ENCODE measurements at places on chromosomes 7 and 10.

DNA sequence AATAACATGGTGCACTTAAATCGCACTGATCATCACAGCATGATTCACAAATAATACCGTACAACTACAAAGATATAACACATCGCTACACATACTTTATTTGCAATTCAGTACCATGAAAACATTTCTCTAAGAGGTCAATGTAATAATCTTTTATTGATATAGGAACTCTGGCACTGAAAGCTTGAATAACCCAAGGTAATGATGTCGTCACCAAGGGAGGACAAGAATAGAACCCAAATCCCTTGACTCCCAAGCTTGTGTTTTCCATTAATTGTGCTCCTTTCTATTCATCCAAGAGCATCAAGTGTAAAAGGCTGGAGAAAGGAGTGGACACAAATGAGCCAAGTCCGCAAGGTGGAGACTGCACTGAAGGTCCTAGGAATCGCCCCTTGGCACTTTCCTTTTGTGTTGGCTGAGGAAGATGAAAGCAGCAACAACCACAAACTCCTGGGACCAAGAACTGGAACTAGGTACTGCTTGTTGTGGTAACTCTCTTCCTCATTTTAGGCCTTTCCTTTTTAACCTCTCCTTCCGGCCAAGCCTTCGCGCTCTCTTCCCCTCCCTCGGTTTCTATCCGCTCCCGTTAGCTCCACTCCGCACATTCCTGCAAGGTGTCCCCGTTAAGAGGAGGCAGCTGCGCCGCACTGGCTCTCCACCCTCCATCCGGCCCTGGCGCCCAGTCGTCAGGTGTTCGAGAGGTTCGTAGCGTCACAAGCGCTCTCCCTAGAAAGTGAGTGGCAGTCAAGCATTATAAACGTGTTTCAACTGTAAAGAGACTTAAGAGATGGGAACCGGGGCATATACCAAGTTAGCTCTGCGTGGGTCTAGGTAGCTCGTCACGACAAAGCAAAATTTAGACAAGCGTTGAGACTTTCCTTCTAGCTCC, 1.0 kb upstream of the CBLL1 start:
- DNase-seq, result no peak

DNA sequence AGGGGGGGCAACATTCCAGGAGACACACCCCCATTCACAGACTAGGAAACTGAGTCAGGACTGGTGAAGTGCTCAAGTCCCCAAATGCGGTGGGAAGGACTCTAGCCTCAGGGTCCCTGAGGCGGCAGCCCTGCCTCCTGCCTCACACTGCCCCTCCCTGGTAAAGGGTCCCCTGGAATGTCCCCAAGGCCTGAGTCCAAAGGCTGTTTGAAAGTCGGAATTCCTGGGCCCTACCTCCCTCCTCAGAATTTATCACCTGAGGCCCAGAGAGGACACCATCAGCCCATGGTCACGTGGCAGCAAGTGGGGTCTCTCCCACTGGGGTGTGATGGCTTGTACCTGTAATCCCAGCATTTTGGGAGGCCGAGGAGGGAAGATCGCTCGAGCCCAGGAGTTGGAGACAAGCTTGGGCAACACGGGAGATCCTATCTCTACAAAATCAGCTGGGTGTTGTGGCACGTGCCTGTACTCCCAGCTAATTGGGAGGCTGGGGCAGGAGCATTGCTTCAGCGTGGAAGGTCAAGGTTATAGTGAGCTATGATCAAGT, 110.3 kb upstream of the TNRC18 start:
- no peak for DNase-seq

DNA sequence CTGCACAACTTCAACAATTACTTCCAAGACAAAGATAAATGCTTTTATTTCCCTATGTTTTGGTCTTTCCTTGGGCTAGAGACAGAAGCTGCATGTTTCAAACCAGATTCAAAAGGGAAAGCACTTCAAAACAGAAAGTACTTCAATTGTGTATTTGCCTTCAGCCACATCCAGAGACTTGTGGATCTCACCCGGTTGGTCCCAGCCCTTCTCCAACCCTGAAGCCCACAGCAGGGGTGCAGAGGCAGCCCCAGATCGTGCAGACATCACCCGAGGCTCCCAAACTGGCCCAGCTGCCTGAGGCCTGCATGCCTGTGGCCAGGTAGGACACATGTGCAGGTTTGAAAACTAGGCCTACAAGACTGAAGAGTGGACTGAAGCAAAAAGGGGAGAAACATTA, 80.8 kb downstream of the ALOX5 start:
- DNase-seq, result no peak

DNA sequence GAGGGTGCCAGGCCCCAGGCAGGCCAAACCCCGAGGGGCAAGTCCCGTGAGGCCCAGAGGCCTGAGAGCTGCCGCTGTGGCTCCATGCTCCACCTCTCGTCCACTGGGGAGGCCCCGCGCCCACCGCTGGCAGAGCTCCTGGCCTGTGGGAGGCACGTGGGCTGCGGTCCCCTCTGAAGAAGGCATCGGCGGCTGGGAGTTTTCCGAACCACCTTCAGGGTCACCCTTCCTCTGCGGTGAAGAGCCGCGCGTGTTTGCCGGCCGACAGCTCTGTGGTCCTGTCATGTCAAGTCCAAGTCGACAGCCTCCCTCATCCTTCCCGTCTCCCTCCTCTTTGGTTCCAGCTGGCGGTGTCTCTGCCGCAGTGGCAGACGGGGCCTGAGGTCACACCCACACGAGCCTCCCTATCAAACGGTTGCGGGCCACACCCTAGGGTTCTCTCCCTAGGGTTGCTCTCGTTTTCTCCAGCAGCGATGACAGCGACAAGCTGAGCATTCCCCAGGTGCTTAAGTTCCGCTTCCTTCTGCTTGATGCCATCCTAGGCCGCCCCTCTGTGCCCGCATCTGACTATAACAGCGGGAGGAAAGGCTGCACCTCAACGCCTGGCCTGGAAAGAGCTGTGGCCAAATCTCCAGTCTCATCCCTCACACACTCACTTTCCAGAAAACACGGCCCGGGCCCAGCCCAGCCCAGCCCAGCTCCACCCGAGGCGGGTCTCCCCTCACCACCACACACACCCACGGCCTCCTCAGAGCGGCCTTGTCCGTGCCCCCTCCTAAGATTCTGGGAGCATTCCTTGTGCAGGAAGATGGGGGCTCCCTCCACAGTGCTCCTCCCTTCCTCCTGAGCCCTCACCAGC, 185.0 kb downstream of the ELFN1 start:
- no peak for DNase-seq

GRCh38 chr7:80922253-80923049, 3.6 kb upstream of the SEMA3C start:
- DNase-seq, result no peak

DNA sequence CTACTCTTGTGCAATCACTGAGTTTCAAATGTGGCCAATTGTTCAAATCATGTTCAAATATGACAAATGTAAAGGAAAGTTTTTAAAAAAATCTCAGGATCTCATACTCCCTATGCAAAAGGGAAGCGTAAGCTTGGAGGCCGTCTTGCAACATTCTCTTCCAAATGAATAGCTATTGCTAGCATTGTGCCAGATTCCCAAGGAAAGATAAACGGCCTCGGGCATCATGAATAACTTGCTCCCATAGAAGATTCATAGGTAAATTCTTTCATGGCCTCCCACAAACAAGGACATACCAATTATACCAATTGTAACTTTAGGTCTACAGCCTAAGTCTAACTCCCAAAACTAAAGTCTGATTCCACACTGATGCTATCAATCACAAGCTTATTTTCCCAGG, 416.9 kb downstream of the THSD7A start:
- DNase-seq, result no peak

DNA sequence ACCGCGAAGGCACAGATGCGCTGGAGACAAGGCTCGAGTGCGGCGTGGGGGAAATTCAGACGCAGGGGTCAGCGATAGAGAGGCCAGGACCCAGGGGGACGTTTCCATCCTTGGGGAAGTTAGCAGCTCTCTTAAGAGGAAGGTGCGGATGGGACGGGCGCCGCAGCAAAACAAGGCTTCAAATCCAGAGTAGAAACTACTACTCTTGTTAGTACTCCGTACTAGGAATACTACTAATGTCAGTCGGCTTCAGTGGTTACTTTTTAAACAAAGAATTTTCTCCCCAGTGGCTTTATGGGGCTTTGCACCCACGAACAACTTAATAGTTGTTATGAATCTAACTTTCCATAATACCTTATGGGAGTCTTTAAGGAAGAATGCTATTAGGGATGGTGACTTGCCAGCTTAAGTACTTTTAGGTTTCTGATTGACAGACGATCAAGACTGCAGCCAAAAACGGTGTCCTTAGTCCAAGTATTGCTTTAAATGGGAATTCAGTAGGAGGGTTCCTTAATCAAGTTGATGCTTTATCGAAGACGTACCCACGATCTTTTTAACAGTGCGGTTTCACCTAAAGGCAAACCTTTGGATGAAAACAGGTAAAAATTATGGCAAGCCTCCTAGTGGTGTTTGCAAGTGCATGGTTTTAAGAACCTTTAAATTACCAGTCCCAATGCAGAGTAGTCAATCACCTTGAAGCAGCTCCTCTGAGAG, 812 bp upstream of the IDE start:
- DNase-seq, result no peak

GRCh38 chr10:30742471-30742870, 112.9 kb upstream of the LYZL2 start:
- no peak for DNase-seq

DNA sequence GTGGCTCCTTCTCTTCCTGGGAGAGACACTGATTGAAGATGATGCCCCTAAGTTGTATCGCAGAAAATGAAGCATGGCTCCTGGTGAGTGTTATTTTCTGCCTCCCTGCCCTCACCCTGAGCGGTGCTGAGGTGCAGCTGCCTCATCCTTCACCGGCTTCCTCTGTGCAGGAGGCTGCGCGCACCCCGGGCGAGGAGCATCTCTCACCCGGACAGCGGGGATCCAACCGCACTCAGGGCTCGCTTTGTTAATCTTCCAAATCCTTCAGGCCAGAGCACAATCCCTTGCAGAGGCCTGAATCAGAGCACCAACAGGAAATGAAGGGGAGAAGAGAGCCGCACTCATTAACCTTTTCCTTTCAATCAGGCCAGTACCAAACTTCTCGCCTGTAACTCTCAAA, 910.3 kb downstream of the CCSER2 start:
- DNase-seq, result no peak

GRCh38 chr10:85655411-85655810, 711.2 kb downstream of the GRID1 start:
- no peak for DNase-seq

GRCh38 chr10:6763423-6763822, 183.3 kb upstream of the PRKCQ start:
- no peak for DNase-seq

DNA sequence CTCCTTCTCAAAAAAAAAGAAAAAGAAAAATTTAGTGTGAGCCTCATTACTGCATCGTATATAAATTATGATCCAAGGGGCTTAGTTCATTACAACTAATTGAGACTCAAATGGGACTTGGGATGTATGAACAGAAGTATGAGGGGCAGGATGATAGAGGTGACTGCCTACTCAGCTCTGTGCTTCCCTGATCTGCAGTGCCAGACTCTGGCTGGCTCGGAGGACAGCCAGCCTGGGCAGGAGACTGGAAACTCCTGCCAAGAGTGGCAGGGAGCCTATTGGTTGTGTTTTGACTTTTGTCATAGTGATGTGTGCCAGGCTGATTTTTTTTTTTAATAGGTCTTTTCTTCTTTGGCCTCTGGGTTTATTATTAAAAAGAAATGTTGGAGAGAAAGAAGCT, 73.8 kb upstream of the GTF2IRD1 start:
- DNase-seq, result no peak

GRCh38 chr7:149196151-149196704, 882 bp downstream of the ZNF282 start:
- DNase-seq, result peak; percentile 32

DNA sequence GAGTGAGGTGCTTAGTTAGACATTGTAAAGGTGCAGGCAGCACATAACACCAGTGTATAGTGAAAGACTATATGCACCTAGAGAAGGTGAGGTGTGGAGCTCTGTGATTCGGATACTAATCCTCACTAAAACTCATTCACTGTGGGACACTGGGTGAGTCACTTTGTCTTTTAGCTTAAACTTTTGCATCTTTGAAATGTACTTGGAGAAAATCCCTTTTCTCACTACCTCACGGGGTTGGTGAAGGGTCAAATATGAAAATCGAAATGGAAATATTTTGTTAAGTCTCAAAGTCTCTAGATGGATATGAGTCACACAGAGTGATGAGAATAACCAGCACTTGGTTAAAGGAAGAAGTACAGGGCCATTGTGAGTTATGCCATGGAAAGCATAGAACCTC, 38.0 kb downstream of the MDFIC start:
- no peak for DNase-seq

- DNase-seq, result no peak
These were observed 32.1 kb upstream of the CNNM1 start for GRCh38 chr10:99297033-99297432.

DNA sequence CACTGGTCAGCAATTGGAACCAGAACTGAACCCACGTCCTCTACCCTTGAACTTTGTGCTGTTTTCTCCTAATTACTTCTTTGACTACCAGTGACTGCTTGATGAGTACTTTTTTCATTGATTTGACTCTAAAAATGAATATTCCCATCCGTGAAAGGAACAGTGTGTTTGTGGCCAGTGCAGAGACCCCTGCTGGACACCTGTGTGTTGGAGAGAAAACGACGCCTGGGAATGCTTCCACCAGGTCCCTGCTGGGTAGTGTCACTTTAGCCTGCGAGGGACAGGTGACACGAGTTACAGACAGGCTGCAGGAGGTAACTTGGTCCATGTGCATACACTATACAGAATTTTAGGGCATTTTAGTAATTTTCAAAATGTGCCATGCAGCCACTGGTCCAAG, 6.8 kb upstream of the GJD4 start:
- no peak for DNase-seq

DNA sequence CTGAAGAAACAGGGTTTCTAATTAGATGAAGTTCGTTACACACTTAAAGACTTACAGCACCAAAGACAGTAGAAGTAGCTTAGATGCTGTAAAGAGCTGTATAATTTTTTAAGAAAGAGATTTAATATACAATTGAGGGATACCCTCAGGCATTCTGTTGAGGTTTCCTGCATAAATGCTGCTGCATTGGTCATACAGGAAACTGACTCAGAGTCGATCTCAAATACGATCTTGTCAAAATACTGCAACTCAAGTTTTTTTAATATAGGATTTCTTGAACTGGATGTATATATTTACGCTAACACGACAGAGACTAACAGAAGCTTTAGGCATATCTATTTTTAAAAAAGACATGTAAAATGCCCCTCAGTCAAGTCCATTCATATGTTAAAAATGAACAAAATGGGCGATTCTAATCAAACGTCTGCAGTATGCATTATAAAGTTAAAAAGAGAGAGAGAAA, 2.4 kb upstream of the ARID5B start:
- DNase-seq, result no peak

- no peak for DNase-seq
These were observed 98.0 kb downstream of the KAT6B start for GRCh38 chr10:74924251-74924963.

GRCh38 chr10:44818701-44819127, 92.4 kb upstream of the TMEM72 start:
- DNase-seq, result no peak

Data from activated CD4-positive, alpha-beta T cell treated with anti-CD3 and anti-CD28 coated beads for 48 hours (primary cell).